ENCODE measurements at places on chromosomes 1 and 21.

DNA sequence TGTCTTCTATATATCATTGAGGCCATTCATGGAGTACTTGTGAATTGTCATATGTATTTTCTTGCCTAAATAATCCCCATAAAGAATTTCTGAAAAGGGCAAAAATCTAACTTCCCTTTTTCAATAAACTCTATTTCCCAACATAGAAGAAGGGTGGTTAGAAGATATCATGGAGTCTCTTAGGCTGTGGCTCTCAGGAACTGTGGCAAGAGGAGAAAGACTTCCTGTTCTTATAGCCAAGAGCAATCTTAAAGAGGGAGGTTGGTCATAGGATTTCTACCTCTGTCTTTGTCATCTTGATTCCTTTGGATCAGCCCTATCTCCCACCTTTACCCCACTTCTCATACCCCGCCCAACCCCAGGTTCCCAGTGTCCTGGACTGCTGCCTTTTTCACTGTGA, 175.8 kb downstream of the TYW3 start:
- DNase-seq = no peak

DNA sequence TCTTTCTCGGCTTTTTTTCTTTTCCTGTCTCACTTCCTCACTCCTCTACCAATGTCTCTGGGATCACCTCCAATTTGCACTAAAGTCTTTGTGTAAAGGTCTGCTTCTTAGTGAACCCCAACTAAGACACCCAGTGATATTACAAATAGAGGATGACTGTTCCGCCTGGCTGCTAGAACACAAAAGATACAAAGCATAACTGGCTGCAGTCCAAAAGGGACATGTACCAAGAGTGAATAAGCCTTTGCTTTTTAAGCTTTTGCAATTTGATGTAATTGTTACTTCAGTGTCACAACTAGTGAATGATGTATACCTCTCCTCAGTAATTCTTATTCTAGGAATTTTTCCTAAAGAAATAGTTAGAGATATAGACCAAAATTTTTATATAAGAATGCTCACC, 82.8 kb upstream of the BEND5 start:
- no peak for DNase-seq

DNA sequence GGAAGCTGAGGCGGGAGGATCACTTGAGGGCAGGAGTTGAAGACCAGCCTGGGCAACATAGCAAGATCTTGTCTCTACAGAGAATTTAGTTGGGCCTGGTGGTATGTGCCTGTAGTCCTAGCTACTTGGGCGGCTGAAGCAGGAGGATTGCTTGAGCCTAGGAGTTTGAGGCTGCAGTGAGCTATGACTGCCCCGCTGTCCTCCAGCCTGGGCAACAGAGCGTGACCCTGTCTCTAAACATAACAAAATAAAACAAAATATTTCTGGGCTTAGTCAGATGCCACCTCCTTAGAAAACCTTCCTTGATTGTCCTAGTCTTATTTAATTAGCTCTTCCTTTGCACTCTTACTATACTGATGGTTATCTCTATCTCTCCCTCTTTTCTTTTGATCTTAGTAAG, 8.5 kb downstream of the TGFB2 start:
- DNase-seq = no peak

DNA sequence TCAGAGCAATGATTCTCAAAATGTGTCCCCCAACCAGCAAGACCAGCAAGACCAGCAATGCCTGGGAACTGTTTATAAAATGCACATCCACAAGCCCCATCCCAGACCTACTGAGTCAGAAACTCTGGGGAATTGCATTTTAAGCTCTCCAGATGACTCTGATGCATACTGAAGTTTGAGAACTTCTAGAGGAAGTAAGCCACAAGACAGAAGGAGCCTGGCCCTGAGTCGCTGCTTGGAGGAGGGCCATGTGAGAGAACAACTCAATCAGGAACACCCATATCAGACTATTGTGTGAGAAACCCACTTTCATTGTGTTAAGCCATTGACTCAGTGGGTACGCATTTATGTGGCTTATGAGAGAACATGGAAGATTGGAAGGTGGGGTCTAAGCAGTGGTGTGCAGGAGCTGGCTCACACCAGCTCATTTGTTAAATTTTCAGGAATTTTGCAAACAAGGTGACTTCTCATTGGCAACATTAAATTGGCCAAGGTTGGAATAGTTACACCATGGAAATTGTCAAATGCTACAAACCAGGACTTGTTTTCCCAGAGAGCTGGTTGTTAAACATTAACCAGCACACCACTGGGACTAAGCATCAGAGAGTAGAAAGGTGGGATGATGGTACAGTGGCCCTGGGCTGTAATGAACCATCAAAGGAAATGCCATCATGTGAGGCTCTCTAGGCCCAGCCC, 38.9 kb downstream of the ATP1A1 start:
- peak; percentile 68 for DNase-seq

DNA sequence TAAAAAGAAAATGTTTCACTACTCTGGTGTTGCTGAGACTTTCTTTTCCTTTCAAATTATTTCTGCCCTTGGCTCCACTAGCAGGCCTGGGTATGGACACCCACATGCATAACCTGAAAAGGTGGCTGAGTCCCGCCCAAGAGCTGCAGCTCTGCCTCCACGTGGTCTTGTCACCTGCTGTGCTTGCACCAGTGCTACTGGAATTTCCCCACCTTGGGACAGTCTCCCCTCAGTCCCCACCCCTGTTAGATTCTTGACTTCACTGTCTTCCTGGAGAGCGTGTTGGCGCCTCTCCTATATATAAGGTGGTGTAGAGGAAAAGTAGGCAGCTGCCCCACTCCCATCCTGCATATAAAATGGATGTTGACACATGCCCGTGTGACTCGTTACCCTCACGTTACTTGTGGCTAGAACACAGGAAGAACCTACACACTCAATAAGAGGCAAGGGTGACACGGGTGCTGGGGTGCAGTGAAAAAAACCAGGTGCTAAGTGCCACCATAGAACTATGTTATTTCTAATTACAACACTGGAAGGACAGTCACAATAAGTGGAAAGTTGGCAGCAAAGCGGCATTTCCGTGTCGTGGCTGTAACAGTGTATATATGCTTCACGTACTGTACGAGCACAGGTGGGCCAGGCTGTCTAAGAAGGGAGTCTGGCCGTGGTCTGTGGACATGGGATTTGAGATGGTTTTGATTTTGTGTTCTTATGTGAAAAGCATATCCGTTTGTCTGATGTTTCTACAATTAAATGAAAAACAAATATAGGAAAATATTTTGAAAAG, 61.0 kb downstream of the POFUT2 start:
- DNase-seq = no peak

- DNase-seq = no peak
Observed at GRCh38 chr21:45974073-45975019, 7.2 kb upstream of the COL6A1 start.

- DNase-seq = no peak
Observed at GRCh38 chr1:17222557-17222956, 17.6 kb downstream of the PADI1 start.

DNA sequence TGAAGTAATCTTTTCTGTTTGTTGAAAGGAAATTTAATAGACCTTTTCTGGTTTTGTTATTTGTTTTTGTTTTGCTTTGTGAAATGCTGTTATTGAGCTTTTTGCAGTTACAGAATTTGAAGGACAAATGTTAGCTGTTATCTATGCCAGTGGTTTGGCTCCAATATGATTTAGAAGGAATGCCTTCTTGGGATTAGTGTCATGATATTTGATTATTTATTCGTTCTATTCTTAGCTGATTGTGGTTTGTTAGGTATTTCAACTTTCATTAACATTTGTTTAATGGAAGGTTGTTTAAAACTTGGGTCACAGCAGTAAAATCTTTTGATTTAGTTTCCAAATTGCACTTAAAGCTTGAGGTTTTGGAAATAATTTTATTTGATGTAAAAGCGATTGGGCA, 33.5 kb downstream of the ADGRL2 start:
- DNase-seq = no peak

GRCh38 chr1:195434566-195435203, 1173.6 kb downstream of the KCNT2 start:
- DNase-seq = no peak

DNA sequence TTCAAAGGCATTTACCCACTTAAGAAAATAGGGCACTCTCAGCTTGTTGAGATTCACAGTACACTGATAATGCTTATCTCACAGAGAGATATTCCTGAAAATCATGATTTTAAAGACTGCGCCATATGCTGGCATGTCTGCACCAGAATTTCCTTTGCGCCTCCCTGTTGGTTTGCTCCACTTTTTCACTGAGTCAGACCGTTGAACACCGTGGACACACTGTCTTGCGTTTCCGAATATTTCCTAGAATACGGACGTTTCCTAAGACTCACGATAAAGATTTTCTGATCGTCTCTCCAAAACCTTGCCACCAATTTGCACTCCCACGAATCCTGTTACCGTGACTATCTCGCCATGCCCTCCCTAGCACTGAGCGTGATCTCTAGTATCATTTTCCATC, 497 bp upstream of the C1orf115 start:
- no peak for DNase-seq

GRCh38 chr1:11784993-11785769, 20.6 kb downstream of the MTHFR start:
- DNase-seq = peak; percentile 46

- no peak for DNase-seq
Observed at GRCh38 chr21:31558189-31558961, 101.1 kb upstream of the SOD1 start.

- DNase-seq = no peak
Observed at GRCh38 chr21:27320868-27321267, 354.0 kb upstream of the ADAMTS5 start.

DNA sequence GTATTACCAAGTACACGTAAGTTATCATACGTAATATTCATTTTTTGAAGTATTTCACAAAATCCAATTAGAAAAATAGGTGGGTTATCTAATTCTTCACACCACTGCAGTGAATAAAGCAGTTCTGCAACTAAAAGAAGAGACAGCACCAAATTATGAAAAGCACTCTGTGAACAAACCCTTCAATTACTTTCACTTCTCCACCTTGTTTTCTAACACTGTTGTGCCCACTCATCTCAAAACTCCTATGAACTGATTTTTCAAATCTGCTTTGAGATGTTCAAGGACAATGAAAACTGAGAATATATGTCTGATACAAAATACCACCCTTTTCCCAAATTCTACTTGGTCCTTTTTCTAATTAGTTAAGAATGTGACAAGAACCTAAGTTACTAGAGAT, 39.4 kb downstream of the LTN1 start:
- DNase-seq = no peak

DNA sequence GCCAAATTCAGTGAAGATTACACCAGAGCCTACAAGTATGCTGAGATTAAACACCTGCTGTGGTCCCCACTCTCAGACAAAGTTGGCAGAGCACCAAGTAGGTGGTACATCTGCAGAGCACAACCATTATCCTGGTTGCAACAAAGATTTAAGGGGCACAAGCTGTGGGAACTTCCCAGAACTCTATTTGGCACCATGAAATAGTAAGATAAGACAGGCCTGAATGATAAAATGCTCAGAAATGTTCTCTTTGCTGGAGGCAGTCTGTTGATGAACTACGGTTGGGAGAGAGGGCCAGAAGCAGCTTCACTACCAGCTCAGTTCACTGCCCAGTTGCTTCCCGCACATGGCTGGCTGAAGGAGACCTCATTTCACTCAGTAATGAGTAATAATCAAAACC, 19.9 kb downstream of the RPL5 start:
- no peak for DNase-seq

DNA sequence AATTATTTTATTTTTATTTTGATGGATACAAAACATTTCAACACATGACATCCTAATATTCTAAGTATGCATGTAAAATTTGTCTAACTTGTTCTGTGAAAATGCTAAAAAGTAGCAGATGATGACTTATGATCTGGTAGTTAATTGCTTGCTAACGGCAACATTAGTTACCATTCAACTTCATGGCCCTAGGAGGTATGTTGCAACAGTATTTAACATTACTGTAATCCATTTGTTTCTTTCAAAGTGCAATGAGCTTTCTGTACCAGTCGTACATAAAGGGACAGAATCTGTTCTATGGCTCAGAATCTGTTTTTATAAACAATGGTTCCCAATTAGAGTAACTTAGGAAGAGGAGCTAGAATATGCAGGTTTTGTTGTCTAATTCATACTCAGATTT, 91.5 kb upstream of the ZNHIT6 start:
- DNase-seq = no peak

DNA sequence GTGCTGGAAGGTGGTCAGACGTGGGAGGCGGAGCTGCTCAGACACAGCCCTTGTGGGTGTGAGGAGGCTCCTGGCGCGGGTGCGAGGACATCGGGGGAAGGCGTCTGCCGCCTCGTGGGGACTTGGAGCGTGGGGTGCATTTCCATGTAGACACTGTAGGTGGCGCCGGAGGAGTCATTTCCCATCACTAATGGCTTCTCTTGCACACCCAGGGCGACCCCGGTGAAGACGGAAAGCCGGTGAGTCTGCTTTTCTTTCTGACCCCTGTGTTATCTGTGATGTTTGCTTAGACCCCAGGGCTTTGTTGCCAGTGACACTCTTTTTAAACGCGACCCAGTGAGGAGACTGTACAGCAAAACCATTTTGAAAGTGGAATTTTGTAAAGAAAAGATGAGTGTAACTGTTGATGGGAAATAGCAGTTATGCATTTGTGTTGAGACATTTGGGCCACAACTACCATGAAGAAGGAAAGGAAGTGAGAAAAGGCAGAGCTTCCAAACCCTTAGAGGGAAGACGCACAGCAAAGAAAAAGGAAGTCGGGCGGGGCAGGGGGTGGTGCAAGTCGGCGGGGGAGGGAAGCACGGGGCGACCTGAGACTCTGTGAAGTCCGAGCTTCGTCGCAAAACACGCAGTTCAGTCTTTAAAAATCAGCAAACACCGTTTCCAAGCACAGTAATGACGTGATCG, 64.0 kb downstream of the SLC19A1 start:
- peak; percentile 91 for DNase-seq

GRCh38 chr1:20609541-20609940, 20.6 kb downstream of the CDA start:
- no peak for DNase-seq

DNA sequence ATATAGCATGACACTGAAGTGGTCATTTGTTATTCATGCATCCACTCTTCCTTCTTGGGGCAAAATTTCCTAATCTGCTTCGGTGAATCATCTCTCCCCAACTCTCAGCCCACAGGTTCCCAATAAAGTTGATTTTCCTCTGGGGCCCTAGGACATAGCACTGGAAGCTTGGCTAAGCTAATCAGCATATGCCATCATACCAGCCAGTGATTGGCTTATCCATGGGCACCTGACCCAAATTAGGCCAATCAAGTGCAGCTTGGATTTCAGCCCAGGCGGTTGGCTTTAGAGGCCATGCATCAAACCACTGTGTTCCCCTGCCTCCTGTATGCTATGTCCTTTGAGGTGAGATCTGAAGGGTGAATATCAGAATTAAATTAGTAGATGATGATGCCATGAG, 58.9 kb downstream of the C1orf94 start:
- DNase-seq = no peak

DNA sequence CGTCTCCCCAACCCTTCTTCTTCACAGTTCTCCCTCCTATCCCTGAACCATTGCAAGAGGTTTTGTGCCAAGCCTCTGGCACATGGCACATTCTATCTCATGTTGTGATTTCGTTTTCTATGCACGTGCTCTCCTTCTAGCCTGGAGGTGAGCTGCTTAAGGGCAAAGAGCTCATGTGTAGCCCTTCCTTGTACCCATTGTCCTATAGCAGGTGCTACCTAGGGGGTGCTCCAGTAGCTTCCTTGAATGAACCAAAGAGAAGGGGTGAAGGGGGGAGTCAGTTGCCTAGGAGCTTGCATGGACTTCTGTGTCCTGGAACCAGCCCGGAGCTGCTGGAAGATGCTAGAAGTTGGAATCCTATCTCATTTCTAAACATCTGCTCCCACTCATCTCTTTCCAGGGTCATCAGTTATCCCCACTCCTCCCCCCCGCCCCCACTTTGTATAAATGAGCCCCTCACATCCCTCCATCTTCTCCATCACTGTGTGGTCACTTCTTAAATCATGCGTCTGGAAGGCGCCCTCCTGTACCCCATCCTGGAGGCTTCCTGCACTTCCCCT, 535 bp upstream of the DISC1 start:
- no peak for DNase-seq
